ENCODE measurements at places on chromosomes 2 and 18.
A peak's percentile ranks its signal among the peaks of the same experiment; 100 is the strongest.

DNA sequence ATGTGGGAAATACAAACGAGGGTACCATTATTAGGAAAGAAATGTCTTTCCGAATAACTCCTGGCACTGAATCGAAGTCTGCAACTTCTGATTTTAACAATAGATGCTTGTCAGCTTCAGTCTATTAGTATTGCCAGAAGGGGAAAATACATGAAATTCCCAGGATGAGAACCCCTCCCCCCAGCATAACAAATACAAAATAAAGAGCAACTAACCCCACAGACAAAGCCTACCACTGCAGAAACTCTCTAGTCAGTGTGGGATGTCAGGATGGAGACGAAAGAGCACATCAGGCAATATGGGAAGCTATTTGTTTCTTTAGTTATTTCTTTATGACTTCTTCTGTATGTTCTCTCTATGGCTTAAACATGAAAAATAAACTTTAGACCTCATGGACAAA, 365.0 kb upstream of the CDH2 start:
- no peak for DNase-seq

DNA sequence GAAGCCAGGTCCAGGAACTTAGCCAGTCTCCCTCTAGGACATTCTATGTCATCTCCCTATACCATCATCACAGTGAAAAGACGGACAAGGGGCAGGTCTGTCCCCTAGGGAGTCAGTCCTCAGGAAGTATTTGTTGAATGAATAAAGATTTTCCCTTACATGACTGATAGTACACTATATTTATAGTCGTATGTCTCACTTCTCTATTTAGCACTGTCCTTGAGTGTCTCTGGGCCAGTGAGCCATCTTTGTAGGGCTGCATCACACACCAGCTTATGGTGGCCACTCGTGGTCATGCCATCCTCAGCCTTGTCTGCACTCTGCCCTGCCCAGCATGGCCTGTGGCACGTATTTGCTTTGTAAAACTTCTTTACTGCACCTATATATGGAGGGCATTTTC, 25.8 kb downstream of the PTPN18 start:
- DNase-seq: no peak

- no peak for DNase-seq
These were observed 8.7 kb downstream of the CAPG start for GRCh38 chr2:85401464-85401805.

DNA sequence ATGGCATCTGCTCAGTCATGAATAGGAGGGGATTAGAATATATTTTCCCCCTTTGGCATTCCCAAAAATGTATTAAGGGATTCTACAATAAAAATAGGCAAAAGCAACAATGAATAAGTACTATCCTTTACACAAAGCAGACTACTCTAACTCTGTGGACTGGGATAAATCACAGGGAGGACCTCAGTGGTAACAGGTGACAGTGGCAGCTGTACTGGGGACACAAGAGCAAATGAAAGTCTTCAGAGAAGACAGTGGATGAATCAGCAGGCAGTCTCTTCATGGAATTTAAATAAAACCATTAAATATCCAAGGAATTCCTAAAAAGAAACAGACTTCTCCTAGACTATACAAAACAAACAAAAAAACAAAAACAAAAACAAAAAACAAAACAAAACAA, 4.8 kb downstream of the CDH7 start:
- no peak for DNase-seq

- no peak for DNase-seq
These were observed 289.4 kb downstream of the CMPK2 start for GRCh38 chr2:6576302-6576701.

DNA sequence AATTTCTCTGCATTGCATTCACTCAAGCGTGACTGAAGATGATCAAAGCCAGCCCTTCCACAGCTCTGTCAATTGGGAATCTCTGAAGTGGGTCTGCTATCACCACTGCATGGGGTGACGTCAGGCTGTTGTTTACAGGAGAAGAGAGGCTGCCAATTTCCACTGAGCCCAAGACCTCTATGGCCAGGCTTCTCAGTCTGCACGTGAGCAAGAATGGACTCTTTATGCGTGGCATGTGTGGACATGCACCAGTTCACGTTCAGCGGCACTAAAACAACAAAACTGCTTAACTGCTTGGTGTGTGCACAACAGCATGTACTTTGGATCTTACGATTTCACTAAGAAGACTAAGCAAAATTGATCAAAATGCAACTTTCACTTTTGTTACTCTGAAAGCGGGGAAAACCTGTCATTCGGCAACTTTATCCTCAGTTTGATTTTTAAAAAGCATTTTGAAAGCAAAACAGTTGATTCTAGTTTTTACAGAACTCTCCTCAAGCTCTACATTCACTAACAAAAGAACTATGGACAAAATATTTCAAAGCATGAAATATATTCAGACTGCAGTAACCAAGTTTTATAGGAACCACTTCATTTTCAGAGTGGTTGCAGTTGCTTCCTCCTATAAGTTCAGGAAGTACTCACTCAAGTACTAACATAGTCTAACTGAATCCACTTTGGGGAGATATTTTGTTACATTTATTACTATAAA, 77.0 kb upstream of the SERTAD2 start:
- DNase-seq: peak; percentile 32

GRCh38 chr2:11784747-11785610, 38.5 kb downstream of the LPIN1 start:
- DNase-seq: peak; percentile 60

DNA sequence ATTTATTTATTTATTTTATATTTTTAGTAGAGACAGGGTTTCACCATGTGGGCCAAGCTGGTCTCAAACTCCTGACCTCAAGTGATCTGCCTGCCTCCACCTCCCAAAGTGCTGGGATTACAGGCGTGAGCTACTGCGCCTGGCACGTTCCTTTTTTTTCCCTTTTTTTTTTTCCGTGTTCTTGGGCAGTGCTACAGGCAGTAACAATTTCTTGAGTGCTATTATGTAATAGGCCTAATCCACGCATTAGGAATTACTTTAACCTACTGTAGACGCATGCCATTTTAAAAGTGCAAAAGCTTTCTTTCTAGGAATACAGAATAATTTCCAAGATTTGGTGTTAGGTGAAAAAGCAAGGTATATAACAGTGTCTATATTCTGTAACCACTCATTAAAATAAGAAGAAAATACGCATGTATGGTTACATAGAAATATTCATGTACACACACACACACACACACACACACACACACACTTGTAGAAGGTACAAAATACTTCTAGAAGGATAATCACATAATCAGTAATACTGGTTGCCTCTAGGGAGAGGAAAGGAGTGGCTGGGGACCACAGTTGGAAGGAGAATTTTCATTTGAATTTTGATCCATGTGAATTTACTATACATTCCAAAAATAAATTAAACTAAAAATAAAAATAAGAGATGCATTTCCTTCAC, 92.3 kb downstream of the METTL8 start:
- DNase-seq: no peak

- DNase-seq: no peak
These were observed 20.0 kb downstream of the STON1 start for GRCh38 chr2:48549972-48550371.

- no peak for DNase-seq
These were observed 11.2 kb upstream of the PUM2 start for GRCh38 chr2:20361893-20362292.

GRCh38 chr18:49473721-49474120, 13.3 kb upstream of the DYM start:
- DNase-seq: no peak

DNA sequence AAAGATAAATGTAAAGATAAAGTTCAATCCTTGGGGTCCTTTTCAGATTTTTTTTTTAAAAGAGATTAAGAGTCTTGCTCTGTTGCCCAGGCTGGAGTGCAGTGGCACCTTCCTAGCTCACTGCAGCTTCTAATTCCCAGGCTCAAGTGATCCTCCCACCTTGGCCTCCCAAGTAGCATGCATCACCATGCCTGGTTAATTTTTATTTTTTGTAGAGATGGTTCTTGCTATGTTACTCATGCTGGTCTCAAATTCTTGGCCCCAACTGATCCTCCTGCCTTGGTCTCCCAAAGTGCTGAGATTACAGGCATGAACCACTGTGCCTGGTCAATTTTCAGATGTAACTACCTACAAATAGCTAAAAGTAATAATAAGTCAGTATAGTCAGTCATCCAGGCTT, 21.1 kb downstream of the NFE2L2 start:
- no peak for DNase-seq

DNA sequence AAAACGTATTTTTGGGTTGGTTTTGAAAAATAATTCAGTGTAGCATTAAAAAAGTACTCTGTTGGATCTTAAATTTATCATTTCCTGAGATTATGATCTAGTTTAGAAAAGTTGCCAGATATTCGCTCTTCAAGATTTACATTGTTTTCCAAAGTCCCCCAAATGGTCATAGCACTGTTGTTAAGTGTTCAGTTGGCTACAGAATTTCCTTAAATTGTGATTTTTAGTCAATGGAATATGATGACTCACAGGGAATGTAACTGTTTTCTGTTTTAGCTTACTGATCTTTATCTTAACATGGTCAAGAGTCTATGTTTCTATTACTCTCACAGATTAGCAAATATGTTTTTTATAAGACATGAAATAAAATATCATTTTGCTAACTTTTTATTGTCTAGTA, 23.2 kb downstream of the PLCL1 start:
- no peak for DNase-seq

- DNase-seq: no peak
These were observed 781.3 kb upstream of the NRXN1 start for GRCh38 chr2:51813247-51813646.

- DNase-seq: no peak
These were observed 1375.4 kb upstream of the CELF4 start for GRCh38 chr18:38940863-38941531.

DNA sequence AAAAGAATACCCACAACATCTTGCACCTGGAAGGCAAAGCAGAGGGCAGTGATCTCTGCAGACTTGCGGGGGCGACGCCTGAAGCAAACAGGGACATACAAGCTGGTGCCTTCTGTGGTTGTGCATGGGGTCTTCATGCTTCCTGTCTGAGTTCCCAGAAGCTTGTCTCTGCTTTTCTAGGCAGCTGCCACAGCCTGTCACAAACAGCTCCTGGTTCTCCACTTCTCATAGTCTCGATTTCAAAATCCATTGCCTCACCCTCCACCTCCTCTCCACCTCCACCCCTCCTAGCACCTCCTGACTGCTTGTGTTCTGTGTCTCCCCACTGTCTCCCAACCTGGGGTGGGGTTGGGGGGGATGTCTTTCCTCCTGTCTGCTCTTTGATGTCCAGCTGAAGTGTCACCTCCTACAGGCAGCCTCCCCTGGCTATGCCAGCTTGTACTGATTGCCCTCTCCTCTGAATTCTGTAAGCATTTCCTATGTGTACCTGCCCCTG, 1.7 kb upstream of the PROC start:
- DNase-seq: no peak

GRCh38 chr2:239300242-239300641, 100.6 kb downstream of the HDAC4 start:
- no peak for DNase-seq

GRCh38 chr2:159152128-159152778, 134.2 kb downstream of the WDSUB1 start:
- no peak for DNase-seq

DNA sequence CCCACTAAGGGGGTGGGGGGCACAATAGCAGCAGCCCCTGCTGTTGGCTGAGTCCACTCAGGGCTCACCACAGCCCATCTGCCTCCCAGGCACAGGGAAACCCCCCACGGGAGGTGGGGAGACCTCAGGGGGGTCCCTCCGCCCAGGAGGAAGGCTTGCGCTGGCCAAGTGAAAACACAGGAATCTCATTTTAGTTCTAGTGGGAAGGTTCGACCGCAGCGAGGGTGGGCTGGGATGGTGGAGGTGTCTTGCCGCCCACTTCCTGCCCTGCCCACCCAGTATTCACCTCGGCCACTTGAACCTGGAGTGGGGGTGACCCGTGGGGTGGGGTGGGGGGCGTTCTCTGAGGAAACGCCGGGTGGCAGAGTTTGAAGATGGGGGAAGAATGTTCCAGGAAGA, 6.9 kb upstream of the BOK start:
- DNase-seq: no peak

- no peak for DNase-seq
These were observed 227.4 kb upstream of the MYT1L start for GRCh38 chr2:2558476-2558875.
